ENCODE measurements at places on chromosomes 5 and 9.

DNA sequence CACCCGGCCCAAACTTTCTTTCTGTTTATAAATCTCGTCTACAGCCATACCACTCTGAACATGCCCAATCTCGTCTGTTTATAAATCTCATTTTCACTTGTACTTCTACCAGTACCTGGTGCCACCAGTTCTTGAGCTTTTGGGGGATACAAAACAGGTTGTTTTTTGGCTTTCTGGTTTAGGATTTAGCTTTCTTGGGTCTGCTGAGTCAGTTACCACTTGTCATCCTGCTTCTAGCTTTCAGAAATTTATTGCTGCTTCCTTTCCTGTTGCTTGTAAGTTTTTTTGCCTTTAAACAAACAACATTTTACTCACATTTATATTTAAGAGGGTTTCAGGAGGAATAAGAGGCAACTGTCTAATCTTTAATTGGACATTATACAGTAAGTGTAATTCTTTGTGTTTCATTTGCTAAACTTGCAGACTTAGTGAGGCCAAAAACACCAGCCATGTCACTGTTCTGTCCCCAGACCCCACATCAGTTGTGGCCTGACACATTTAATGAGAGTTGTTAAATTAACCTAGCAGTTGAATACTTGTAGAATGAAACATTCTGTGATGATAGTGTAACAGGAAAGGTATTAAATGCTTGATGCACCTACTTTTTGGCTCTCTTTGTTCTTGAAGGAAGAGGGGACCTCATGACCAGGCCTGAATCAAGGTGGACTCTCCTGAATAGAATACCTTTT, 11.8 kb downstream of the NDFIP1 start:
- no peak for DNase-seq

GRCh38 chr5:151493665-151494064, 46.3 kb downstream of the SLC36A1 start:
- DNase-seq = no peak

DNA sequence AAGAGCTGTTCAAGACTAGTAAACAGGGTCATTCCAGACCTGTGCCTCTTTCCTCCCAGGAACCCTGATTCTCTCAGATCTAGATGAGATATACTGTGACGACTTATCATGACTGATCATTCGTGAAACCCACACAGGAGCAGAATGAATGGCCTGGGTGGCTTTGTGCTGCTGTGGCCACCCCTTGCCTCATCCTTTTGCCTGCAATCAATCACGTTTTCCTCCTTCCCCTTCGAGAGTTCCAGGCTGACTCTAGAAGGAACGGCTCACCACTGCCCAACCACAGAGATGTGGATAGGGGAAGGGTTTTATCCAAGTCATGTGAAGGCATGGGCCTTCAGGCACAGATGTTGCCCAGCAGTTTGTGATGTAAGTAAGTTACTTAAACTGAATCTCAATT, 5.8 kb downstream of the ANXA6 start:
- DNase-seq = no peak

GRCh38 chr9:122053567-122054350, 39.3 kb downstream of the TTLL11 start:
- DNase-seq = peak; percentile 22

DNA sequence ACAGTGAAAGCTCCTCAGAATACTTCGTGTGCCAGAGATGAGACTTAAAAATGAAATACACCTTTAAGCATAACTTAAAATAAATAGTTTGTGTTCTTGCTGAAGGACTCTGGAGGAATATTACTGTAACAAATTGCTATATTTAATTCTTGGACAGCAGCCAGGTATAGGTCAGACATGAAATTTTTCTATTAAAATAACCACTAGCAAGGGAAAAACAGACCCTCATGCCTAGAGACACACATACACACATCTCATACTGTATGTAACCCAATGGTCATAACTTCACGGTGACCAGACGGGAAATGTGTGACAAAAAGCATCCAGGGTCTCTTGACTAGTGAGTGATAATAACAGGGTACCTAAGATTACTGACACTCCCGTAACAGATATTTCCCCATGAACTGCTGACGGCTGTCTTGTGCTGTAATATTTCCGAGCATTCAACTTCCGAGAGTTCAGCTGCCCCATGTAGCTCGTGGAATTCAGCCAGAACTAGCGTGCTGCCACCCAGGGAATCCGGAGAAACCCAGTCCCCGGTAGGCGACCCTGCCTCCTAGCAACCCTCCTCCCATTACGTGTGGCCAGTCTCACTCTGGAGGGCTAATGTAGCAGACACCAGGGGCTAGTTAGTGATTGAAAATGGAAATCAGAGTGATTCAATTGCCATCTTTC, 2295.1 kb upstream of the WWC1 start:
- no peak for DNase-seq

- no peak for DNase-seq
Observed at GRCh38 chr9:122086873-122087272, 6.2 kb downstream of the TTLL11 start.

DNA sequence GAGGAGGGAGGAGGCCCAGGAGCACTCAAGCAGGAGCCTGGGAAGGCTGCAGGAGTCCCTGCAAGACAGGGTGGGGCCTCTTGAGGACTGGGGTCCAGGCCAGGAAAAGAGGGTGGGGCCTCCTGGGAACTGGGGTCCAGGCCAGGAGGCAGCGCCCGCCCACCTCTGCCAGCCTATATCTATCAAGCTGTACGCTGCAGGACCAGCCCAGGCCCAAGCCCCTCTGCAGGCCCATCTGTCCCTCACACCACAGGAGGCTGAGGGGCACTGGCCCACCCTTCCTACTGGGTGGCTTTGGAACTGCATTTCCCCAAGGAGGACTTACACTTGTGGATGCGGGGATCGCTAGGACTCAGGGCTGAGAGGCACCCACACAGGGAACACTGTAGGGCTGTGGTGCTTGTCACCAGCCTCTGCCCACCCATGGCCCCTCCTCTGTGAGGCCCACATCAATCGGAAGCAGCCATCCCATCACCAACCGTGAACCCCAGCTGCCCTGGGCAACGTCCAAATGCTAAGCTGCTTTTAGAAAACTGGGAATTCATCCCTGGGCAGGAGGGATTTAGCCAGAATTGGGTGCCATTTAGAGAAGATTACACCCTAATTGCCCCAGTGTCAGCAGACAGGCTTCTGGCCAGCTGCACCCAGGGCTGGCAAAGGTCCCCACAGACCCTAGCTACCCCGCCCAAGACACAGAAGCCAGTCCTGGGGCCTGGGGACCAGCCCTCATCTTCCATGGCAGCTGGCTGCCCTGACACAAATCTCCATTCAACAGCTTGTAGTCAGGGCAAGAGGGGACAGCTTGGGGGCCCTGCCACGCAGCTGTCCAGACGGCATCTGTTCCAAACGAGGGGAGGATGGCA, 15.3 kb downstream of the BICD2 start:
- no peak for DNase-seq

DNA sequence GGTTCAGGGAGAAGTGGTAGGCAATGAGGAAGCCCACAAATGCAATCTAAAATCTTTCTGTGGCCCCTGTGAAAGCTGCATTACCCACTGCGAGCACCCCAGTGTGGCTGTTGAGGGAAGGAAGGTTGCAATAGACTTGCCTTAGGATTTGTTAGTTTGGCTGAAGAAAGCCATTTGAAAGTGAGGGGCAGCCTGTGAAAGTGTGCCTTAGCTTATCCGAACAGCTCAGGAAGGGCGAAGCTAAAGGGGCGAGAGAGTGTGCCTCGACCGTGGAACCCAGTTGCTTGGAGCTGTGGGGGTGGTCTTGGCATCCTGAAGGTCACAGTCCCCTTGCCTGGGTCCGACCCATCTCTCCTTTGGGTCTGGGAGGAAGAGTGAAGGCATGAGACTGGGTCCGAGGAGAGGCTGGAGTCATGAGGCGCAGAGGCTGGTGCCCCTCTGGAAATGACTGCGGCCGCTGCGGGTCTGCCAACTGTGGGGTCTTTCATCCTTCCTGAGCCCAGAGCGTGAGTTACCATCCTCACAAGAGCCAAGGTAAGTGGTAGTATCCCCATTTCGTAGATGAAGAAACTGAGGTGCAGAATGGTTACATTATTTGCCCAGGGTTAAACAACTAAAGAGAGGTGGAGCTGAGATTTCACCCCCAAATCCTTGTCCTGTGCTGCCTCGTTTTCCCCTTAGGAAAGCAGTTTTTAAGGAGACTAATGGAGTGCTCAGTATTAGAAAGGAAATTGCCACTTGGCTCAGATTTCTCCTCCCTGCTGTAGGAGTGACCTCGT, 24.4 kb downstream of the SLC25A25 start:
- no peak for DNase-seq

GRCh38 chr9:93952119-93952783, 2.9 kb downstream of the BARX1 start:
- DNase-seq = no peak

DNA sequence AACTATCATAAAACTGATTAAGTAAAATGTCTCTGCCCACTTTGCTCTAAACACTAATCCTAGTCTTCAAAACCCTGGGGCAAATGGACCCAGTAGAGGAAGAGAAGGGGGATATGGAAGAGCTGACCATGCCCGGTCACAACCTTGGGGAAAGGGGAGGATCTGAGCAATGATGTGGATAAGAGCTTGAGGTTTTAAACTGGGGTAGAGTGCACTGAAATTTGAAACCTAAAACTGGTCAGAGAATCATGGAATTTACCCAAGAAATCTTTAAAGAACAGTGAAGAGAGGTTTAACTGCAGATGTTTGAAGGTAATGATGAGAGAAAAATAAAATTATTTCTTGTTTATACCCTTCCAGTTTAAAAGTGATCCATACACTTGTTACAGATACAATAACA, 110.8 kb downstream of the MRPS30 start:
- DNase-seq = no peak

DNA sequence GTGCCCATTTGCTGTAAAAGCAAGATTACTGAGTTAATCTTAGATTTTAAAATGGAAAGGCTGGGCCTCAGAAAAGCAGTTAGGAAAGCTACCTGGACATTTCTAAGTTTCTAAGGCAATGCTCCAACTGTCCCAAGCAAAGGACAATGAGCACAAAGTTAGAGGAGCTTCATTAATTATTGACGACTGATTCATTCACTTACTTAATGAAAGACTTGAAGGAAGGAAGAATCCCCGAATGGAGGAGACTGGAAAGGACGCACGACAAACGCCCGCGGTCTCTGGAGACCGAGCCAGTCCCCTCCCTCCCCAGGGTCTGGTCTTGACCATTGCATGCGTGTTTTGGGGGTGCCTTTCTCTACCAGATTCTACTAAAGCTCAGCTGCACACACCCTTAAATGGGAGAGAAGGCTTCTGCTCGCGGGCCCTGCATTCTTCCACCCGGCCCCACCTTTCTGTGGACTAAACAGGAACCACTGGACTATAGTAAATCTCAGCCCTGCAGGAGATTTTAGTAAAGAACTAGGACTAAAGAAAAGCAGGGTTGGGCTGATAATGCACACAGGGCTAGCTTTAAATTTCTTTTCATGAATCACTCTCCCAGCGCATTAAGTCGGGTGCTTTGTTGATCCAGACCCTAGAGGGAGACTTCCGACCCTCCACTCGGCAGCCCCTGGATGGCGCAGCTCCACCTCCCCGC, 44.8 kb downstream of the CTSL start:
- no peak for DNase-seq

DNA sequence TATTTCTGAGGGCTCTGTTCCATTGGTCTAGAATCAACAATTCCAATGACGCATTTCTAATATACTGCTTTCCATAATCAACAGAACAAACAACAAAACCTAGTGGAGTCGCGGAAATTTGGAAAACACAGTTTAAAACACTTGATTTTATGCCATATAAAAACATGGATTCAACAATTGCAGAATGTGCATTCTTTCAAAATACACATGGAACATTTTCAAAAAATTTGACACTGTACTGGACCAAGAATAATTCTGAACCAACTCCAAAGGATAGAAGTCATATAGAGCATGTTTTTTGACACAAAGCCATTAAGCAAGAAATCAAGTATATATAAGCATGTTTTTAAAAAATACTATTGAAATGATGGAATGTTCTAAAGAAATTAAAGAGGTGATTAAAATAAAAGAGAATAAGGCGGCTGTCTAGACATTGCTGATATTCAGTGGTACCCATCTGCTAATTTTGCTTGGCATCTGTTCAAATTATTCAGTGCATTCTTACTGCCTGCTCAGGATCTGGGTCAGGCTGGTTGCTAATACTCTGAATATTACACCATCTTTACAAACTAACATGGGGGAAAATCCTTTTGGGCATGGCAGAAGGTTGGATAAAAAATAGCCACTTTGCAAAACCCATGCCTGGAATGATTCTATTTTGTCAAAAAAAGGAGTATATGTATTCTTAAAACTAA, 221.3 kb downstream of the NPR3 start:
- DNase-seq = no peak

DNA sequence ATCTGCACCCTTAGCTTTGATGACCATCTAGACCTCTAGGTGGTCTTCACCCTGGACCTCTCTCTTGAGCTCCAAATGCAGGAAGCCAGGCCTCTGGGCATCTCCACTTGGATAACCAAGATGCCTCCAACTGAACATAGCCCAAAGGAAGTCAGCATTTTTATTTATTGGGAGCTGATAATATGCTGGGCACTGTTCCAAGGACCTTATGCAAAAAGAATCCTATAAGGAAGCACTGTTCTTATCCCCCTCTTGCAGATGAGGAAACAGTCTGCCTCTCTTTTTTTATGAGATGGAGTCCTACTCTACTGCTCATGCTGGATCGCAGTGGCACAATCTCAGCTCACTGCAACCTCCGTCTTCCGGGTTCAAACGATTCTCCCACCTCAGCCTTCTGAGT, 219.9 kb downstream of the CDK5RAP2 start:
- peak; percentile 52 for DNase-seq

DNA sequence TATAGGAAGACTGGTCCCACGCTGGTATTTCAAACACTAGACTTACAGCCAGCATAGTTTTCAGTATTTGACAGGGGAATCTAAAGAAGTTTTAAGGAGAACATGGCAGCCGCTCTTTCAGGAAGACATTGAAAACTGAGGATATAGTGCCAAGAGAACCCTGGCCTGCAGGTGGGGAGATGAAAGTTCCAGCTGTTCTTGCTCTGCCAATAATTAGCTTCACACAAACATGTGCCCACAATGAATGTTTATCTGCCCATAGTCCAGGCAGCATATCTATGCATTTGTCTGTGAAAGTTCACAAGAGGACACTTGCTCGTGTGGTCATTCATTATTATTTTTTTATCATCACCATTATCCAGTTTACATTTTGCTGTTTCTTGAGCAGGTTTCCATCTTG, 47.6 kb upstream of the AGXT2 start:
- no peak for DNase-seq
